ENCODE measurements at places on chromosomes 3 and 15. TPM values are rescaled to one million over a fixed set of nuclear protein-coding genes. Genes with fewer than 3 reads are reported as not detected.

SCG3 gene
- not detected for total RNA-seq

IQCB1 gene
- 15.5 TPM for total RNA-seq

CELF6 gene
- total RNA-seq, result 1.3 TPM

ITGB5 gene
- total RNA-seq, result 498 TPM

AMT gene
- 6.0 TPM for total RNA-seq

CD200R1 gene
- not detected for total RNA-seq

PFKFB4 gene
- 23.2 TPM for total RNA-seq

GUCA1C gene
- not detected for total RNA-seq

ACOX2 gene
- 0.56 TPM for total RNA-seq

HES1 gene
- total RNA-seq, result 36.7 TPM

DPPA2 gene
- not detected for total RNA-seq

MUC20 gene
- 8.4 TPM for total RNA-seq

WWTR1 gene
- total RNA-seq, result 111 TPM

RBMS3 gene
- total RNA-seq, result 82.6 TPM

RPS27L gene
- 221 TPM for total RNA-seq

POMGNT2 gene
- total RNA-seq, result 14.3 TPM

CFAP20DC gene
- 3.1 TPM for total RNA-seq

CD96 gene
- 0.23 TPM for total RNA-seq

BCHE gene
- 1.6 TPM for total RNA-seq

TIGIT gene
- not detected for total RNA-seq

CCR9 gene
- not detected for total RNA-seq

TMEM207 gene
- total RNA-seq, result not detected

PTPN23 gene
- 43.5 TPM for total RNA-seq

KIF7 gene
- 13.9 TPM for total RNA-seq

CPNE4 gene
- not detected for total RNA-seq

P2RY1 gene
- total RNA-seq, result not detected

ALG1L2 gene
- not detected for total RNA-seq

PRICKLE2 gene
- 48.2 TPM for total RNA-seq

All from chondrocyte (in vitro differentiated cells).